ENCODE measurements at places on chromosomes 16 and 17.
A peak's percentile ranks its signal among the peaks of the same experiment; 100 is the strongest.

DNA sequence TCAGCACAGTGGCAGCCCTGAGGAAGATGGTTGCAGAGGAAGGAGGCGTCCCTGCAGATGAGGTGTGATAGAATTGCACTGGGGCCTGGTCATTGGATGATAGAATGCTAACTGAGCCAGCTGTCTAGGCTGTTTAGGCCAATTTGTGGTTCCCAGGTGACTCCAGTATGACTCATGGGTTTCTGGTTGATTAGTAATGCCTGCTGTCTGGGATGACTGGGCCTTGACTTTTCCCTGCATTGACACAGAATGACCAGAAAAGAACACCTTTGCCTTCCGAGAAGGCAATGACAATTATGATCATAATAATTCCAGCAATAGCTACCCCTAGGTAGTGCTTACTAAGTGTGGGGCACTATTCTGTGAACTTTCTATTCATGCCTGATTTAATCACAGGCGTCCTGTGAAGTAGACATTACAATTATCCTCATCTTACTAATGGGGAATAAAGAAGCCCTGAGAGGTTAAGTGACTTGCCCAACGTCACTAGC is 31.5 kb downstream of the USP43 start:
- peak; percentile 98 for DNase-seq

DNA sequence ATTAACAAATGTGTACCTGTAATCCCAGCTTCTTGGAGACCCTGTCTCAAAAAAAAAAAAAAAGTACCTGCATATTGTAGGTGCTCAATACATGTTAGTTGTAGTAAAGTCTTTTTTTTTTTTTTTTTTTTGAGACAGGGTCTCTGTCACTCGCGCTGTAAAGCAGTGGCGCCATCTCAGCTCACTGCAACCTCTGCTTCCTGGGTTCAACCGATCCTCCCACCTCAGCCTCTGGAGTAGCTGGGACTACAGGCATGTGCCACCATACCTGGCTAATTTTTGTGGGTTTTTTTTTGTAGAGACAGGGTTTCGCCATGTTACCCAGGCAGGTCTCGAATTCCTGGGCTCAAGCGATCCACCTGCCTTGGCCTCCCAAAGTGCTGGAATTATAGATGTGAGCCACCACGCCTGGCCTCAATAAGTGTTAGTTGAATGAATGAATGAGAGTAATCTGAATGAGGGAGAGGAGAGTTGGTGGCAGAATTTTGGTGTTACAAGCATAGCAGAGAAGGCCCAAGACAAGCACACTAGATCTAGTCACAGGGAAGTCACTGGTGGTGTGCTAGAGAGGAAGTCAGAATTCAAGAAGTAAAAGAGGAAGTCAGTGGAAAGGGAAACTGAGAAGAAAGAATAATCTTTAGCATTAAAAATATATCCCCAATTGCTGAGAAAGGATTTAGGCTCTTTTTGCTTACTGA is 9.4 kb upstream of the MYL4 start:
- no peak for DNase-seq

GRCh38 chr17:59769887-59770286 is 62.4 kb downstream of the VMP1 start:
- DNase-seq: peak; percentile 75

GRCh38 chr17:29593591-29594518 is 923 bp downstream of the ANKRD13B start:
- no peak for DNase-seq

GRCh38 chr17:35076874-35077273 is 13.4 kb upstream of the RFFL start:
- DNase-seq: no peak

- no peak for DNase-seq
These were observed 454.3 kb downstream of the HAPSTR1 start for GRCh38 chr16:9545522-9546437.

GRCh38 chr17:80566054-80566400 is 21.4 kb downstream of the RPTOR start:
- DNase-seq: no peak

- no peak for DNase-seq
These were observed 19.5 kb upstream of the RAP1GAP2 start for GRCh38 chr17:2776589-2777241.

- DNase-seq: no peak
These were observed 128.4 kb downstream of the SHISA9 start for GRCh38 chr16:13029786-13030185.

- DNase-seq: no peak
These were observed 49.7 kb downstream of the PGS1 start for GRCh38 chr17:78428025-78428575.

- DNase-seq: peak; percentile 39
These were observed 48.9 kb downstream of the SLFN5 start for GRCh38 chr17:35291802-35292201.

DNA sequence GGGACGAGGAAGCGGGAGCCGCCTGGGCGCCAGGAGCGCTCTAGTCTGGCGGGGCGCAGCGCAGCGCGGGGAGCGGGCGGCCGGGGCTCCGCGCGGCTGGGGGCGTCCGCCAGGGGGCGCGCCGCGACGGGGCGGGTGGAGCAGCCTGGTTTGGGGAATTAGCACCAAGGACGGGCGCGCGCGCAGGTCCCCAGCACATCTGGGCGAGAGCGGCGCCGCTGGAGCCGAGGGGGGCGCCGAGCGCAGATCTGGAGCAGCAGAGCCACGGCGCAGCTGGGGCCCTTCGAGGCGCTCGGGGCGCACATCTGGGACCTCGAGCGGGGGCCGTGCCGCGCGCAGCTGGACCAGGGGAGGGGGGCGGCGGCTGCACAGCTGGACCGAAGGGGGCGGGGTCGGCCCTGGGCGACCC is at the start of gene NXPH3:
TSS of gene NXPH3 (plus strand) at position 193 of the 409 bp plus-strand sequence. CDS start 349 bp downstream, outside the sequence.
- DNase-seq: no peak

DNA sequence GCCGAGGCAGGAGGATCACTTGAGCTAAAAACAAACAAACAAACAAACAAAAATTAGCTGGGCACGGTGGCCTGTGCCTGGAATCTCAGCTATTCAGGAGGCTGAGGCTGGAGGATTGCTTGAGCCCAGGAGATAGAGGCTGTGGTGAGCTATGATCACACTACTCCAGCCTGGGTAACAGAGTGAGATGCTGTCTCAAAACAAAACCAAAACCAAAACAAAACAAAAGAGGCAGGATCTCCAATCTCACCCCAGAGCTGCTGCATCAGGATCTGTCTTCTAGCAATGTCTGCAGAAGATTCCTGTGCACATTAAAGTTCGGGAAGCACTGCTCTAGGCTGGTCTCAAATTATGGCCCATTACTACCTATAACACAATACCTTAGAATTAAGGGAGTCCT is 43.1 kb downstream of the MAP2K6 start:
- DNase-seq: no peak

- DNase-seq: peak; percentile 4
These were observed 219.9 kb downstream of the ENGASE start for GRCh38 chr17:79294459-79295071.

GRCh38 chr17:68290268-68290954 is 516 bp downstream of the SLC16A6 start:
- DNase-seq: no peak

GRCh38 chr17:28889996-28890395 is 7.5 kb downstream of the FLOT2 start:
- no peak for DNase-seq

GRCh38 chr16:58639836-58640235 is 10.2 kb upstream of the CNOT1 start:
- no peak for DNase-seq

DNA sequence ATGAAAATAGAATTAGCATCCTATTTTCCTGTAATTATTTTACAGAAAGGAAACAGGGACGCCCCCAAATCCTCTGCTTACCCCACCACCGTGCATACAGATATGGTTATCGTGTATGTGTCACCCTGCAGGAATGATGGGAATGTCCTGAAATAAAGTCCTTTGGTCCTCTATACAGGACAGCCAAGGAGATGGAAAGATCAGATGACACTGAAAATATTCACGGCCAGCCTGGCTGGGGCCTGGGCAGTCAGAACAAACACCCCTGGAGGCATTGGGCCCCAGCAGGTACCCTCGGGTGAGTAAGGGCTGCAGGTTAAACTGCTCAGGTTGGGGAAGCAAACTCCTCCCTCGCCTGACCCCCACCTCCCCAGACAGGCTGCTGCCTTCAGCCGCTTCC is 368.0 kb downstream of the FOXL1 start:
- no peak for DNase-seq
